ENCODE measurements at places on chromosomes 7 and 10.

DNA sequence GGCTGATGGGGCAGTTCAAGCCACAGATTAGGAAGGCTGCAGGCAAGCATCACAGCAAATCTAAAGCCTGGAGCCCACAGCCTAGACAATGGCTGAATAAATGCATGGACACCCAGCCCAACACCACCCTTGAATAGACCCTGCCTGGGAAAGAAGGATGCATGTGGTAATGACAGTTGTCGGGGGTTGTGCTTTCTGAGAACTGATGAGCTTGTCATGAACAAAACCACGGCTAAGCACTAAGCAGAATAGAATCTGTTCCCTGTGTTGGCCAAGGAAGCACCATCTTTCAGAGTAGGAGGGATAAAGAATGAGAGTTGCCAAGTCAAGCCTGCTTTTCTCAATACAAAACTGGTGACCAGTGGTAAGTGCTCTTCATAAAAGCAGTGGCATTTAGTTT lies 66.1 kb upstream of the JCAD start:
- no peak for DNase-seq

GRCh38 chr10:17872191-17873091 lies 63.3 kb downstream of the MRC1 start:
- no peak for DNase-seq

DNA sequence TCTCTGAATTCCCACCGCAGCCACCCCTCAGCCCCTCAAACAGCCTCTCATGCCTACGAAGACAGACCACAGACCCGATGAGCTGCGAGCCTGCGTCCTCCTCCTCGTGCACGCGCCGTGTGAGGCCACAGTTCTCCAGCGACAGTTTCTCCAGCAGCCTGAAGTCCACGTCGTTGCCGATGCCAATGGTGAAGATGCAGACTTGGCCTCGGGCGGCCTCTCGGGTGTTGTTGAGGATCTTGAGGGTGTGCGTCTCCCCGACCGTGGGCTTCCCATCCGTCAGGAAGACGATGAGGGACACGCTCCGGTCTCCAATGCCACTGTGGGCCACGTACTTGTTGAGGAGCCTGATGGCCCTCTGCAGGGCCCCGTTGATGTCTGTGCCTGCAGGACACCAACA lies 87.1 kb downstream of the ITIH5 start:
- DNase-seq: no peak

DNA sequence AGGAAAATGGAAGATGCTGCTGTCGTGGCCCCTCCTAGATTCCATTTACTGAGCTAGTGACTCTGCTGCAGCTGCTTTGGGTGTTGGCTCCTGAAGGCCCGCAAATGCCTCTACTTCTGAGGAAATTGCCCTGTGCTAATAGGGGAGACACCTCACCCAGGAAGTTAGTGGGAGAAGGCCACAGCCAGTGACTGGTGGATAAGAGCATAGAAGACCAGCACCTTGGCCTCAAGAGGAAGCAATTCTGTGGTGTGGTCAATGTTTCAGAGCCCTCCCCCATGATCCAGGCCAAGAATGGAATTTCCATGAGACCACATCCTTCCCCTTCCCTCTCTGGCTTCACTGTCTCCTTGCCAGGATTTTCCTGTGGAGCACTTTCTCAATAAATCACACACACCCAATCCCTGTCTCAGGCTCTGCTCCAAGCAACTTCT lies 25.0 kb upstream of the FZD1 start:
- DNase-seq: no peak

GRCh38 chr7:41873741-41874140 lies 170.9 kb upstream of the INHBA start:
- no peak for DNase-seq

DNA sequence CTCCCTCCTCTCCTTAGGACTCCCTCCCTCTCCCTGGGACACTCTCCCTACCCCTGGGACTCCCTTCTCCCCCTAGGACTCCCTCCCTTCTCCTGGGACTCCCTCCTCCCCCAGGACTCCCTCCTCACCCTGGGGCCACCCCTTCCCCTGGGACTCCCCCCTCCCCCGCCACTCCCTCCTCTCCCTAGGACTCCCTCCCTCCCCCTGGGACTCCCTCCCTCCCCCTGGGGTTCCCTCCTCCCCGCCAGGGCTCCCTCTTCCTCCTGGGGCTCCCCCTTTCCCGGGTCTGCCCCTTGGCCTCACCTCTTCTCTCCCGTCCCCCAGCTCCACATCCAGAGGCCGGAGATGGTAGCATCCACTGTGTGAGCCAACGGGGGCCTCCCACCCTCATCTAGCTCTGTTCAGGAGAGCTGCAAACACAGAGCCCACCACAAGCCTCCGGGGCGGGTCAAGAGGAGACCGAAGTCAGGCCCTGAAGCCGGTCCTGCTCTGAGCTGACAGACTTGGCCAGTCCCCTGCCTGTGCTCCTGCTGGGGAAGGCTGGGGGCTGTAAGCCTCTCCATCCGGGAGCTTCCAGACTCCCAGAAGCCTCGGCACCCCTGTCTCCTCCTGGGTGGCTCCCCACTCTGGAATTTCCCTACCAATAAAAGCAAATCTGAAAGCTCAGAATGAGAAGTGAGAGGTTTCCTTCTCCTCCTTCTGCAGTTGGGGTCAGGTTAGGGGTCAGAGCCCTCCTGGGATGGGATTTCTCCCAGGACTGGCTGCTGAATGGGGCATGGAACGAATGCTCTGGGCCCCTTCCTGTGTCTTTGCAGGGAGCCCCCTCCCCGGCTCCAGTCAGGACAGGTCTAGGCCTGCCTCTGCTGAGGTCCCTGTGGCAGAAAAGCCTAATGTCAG lies 1.4 kb upstream of the MUC17 start:
- no peak for DNase-seq

DNA sequence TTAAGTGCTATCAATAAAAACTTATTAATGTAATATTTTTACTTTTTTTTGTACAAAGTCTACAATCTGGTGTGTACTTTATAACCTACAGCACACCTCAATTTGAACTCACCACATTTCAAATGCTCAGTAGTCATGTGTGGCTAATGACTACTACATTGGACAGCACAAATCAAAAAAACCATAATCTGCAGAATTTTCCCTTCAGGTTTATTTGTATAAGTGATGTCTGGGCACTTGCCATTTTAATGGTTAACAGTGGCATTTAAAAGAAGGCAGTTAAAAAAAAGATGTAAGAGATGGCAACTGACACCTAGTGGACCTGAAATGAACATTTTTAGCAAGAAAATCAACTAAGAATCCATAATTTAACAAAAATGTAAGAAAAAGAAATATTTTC lies 124.6 kb upstream of the NRBF2 start:
- no peak for DNase-seq

DNA sequence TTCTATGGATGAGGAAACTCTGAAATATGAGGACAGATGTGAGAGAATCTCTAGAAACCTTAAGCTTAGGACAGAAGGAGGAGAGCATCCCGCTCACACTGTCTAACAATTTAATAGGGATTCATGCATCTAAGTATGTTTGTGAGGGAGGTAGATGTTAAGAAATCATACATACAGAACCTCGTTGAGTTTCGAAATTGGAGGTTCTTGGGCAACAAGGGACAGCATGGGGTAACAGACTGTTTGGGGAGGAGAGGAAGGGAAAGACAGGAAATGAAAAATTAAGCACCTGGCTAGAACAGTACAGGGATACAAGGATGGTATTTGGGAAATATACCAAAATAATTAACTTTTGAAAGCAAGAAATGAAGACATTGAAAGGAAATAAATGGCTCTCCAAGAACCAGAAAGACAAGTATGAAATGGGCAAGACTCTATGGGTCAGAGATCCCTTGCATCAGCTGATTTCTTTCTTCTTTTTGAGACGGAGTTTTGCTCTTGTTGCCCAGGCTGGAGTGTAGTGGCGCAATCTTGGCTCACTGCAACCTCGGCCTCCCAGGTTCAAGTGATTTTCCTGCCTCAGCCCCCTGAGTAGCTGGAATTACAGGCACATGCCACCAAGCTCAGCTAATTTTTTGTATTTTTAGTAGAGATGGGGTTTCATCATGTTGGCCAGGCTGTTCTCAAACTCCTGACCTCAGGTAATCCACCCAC lies 207.9 kb downstream of the CTNNA3 start:
- no peak for DNase-seq

GRCh38 chr7:149877890-149878522 lies 4.2 kb downstream of the ATP6V0E2 start:
- DNase-seq: no peak

DNA sequence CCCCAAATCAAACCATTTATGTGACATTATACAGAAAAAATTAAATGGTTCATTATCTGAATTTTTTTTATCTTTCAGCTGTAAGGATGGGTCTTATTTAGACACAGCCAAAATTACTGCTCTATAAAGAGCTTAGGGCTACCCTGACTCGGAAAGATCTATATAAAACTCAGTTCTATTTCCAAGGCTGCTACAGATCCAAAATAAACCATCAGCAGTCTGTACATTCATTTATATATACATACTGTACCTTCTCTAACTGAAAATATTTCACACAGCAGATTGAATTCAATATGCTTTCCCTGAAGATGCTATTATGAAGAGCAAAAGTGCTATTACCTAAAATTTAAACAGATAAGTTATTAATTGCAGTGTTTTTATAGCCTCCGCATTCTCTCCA lies 287.7 kb upstream of the MYO3A start:
- no peak for DNase-seq

DNA sequence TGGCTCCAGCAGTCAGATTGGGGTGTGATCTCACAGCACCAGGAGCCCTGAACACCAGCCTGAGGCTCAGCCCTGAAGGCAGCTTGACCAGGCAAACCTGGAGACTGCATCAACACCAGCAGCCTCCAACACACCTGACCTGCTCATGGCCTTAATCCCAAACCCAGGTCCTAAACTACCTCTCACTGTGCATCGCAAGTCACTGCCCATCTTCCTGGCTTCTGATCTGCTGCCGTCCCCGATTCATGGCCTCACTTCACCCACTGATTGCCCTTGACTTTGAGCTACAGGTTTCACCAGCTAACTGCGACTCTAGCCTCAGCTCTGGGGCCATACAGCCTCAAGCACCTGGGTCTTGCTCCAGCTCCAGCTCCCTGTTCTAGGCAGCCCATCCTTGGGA lies 49.1 kb downstream of the PARP12 start:
- DNase-seq: no peak
